ENCODE measurements at places on chromosomes 11 and 22.

DNA sequence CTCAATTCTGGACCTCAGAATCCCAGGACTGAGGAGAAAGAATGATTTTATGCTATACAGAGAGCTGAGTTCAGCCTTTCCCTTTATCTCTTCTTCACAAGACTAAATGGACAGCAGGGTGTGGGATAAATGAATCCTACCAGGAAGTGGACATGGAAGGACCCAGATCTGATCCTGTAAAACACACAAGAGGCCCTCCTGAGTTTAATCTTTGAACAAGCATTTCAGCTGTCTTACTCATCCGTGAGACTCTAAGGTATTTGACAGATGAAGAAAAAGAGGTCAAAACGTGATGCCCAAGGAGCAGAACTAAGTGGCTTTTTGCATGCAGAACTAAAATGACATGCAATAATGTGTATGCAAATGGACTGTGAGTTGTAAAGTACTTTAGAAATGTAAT is 511.3 kb downstream of the DLG2 start:
- no peak for DNase-seq

DNA sequence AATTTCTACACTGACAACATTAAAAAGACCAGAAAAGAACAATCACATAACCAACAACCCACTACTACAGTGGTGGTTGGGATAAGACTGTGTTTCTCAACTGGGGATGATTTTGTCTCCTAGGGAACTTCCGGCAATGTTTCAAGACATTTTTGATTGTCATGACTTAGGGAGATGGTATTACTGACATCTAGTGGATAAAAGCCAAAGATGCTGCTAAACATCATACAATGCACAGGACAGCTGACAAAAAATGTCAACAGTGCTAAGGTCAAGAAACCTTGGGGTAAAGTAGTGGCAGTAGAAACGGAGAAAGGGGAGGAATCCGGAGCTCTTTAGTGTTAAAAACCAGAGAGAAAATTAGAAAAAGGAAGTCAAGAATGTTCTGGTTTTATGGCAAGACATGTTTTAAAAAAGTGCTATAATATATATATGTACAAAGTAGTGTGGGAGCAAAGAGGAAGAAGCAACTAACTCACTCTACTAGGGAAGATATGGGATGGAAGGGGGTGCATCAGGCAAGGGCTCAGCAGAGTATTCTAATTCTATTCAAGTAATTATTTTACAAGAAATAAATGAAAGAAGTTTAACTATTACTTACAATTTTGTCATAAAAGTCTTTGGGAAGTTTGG is 37.2 kb downstream of the CKAP5 start:
- DNase-seq, result no peak

DNA sequence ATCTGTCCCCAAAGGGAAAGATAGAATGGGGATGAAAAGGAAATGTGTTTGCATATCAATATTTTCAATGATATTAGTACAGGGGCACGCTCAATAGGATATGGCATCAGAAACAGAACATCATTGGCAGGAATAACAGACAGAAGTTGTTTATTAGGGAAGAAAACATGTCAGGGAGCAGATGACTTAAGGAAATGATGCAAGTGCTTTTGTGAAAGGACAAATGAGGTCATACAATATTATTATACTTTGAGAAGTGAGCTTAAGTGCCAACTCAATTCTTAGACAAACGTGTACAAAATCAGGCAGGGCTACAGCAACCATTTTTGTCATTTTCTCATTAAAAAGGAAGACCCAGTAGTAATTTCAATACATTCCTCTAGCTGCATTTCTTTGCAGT is 388.4 kb downstream of the SOX6 start:
- DNase-seq, result no peak

GRCh38 chr11:1202154-1202775 is 20.6 kb upstream of the MUC5B start:
- peak; percentile 33 for DNase-seq

GRCh38 chr11:57513911-57514537 is 1.5 kb downstream of the SLC43A1 start:
- DNase-seq, result peak; percentile 74

- DNase-seq, result no peak
These were observed 139.7 kb downstream of the BRD1 start for GRCh38 chr22:49687786-49688515.

DNA sequence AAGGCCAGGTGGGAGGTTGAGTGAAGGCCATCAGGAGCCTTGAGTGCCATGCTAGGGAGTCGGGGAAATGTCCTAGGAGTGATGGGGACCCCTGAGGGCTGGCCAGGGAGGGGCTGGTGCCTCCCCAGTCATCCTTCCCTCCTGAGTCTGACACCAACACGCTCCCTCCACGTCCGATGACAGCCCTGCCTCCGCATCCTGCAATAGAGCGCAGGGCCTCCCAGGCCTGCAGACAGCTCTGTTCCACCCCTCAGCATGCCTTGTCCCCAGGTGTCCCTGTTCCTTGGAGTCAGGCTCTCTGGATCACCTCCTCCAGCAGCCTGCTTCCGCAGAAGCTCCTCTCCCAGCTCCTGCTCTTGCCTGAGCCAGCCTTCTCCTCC is 3.1 kb downstream of the RAC2 start:
- no peak for DNase-seq

DNA sequence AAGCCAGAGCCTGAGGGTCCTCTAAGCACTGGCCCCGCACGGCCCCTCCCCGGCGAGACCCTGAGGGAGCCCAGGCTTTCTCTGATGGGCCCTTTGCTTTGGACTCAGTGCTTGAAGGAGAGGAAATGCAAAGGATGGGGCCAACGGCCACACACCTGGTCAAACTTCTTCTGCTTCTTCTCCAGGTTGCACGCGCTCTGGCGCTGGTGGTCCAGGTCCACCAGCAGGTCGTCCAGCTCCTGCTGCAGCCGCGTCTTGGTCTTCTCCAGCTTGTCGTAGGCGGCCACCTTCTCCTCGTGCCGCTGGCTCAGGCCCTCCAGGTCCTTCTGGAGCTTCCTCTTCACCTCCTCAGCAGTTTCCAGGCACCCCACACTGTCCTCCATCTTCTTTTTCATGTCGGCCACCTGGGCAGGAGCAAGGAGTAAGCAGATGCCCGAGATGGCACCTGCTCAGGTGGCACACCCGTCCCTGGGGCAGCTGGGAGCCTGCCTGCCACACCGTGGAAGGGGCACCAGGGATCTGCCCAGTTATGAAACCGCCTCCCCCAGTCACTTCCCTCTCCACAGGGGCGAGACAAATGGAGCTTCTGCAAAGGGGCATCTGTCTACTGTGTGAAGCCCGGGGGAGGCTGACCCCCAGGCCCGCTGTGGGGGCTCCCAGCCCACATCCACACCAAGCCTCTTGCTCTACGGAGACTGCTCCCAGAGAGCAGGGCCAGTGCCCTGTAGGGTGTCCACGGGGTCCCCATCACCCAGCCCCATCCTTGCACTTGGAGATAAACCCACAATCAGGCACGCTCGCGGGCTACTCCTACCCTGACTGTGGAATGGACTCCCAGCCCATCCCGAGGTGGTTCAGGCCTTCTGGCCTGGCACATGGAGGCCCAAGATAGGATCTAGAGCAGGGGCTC is 39.2 kb downstream of the APOL1 start:
- peak; percentile 36 for DNase-seq

DNA sequence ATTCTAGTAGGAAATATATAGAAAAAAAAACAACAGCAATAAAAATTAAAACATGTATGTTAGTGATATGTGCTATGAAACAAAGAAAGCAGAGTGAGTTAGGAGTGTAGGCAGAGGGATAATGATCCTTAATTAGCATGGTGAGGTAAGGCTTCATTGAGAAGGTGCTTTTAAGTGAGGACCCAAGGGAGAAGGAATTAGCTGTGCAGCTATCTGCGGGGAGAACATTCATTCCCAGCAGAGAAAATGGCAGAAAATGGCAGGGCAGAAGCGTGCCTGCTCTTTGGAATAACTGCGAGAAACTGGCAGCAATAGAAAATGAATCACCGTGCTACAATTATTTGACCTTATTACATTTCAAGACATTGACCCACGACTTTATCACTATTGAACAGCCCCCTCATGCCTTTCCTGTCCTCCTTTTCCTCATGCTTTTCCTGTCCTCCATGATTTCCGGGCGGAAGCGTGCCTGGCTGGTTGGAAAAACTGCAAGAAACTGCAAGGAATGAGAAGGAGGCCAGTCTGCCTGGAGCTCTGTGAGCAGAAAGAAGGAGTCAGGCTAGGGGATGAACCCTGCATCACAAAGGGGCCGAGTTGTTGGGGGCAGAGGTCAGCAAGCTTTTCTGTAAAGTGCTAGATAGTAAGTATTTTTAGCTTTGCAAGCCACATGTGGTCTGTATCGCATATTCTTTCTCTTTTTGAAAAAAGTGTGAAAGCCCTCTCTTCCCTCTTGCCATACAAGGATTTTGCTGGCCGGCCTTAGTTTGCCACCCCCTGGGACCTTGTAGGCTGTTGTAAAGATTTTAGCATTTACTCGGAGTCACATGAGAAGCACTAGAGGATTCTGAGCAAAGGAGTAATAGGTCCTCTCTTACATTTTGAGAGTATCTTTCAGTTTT is 37.1 kb upstream of the SWAP70 start:
- no peak for DNase-seq

- DNase-seq, result no peak
These were observed 4.1 kb upstream of the ELFN2 start for GRCh38 chr22:37431366-37431765.

- no peak for DNase-seq
These were observed 39.3 kb downstream of the PDGFB start for GRCh38 chr22:39205344-39206021.

- DNase-seq, result no peak
These were observed 63.9 kb downstream of the TP53I11 start for GRCh38 chr11:44886790-44887140.

- DNase-seq, result no peak
These were observed 39.9 kb downstream of the MS4A2 start for GRCh38 chr11:60128376-60128775.

DNA sequence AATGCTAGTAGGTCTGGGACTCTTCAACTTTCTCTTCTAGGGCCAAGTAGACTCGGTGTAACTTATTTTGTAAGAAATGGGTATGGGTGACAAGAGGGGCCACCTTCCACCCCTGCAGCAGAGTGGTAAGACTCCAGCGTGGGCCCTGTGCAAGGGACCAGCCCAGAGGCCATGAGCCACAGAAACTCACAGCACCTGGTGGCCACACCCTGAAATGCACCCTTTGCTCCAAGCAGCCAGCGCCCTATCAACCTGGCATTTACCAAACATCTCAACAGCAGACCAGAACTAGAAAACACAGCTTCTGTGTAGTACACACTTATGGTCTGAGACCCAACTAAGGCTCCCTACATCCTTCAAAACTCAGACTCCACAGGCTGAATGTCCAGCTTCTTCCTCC is 5.7 kb downstream of the CDCA5 start:
- DNase-seq, result peak; percentile 60

GRCh38 chr11:615504-616319 is at the start of gene IRF7:
IRF7 (minus strand) TSS chr11:615950; CDS start chr11:615364, 586 bp downstream.
- DNase-seq, result peak; percentile 99

DNA sequence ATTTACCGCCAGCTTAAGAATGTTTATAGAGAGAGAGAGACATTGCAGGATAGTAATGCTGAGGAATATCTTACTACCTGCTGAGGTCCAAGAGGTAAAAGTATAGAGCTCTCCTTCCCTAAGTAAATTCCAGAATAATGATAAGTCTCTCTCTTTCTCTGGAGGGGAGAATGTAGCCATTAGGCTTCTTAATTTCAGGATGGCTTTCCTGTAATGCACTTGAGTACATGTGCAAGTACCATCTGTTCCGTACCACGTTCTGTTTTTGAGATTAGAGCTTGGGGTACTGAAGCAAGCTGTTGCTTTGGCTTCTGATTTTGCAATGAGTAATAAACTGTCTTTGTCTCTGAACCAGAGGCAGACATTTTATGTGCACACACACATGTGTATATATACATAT is 1314.0 kb downstream of the JRKL start:
- no peak for DNase-seq

GRCh38 chr11:4184163-4184916 is 89.7 kb downstream of the RRM1 start:
- peak; percentile 55 for DNase-seq

- peak; percentile 91 for DNase-seq
These were observed 19.3 kb upstream of the FXYD2 start for GRCh38 chr11:117843666-117844484.

DNA sequence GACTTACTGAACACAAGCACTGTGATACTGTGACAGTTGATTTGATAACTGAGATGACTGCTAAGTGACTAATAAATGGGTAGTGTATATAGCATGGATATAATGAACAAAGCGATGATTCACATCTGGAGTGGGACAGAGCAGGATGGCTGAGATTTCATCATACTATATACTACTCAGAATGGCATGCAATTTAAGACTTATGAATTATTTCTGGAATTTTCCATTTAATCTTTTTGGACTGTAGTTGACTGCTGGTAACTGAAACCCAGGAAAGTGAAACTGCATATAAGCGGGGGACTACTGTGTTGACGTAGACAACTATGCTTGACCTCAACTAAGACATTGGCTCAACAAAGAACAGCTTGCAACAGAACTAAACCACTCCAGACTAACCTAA is 20.0 kb upstream of the NUCB2 start:
- no peak for DNase-seq

DNA sequence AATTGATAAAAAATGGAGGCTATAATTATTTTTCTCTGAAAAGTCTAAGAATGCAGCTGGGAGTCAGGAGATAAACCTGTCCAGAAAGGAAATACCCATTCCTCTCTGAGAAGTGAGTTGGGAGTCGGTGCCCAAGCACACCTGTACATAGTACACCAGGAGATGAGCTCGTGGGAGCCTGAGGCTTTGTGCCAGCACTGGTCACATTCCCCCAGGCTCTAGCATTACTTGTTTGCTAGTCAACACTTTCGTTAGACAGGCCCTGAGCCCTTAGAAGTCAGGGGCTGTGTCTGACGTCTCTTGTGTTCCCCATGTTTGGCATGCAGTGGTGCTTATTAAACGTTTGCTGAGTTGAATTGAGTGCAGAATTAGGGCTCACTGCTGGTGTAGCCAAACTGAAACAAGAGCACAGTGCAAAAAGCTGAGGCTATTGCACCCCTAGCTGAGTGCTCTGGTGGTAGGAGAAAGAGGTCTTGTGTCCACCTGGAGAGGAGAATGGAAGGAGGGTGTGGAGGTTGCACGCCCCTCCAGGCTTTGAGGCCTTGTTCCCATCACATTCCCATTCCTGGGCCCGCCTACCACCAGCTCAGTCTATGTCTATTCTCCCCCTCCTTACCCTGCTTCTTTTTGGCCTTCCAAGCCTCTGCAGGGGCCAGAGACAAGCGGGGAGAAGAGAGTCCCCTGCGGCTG is 6.8 kb downstream of the ROBO4 start:
- peak; percentile 38 for DNase-seq

- peak; percentile 89 for DNase-seq
These were observed 4.6 kb downstream of the TRABD start for GRCh38 chr22:50190182-50190940.
